ENCODE measurements at places on chromosomes 16 and 17.

- DNase-seq = no peak
These were observed 12.4 kb downstream of the IRF8 start for GRCh38 chr16:85911251-85911930.

GRCh38 chr16:14377326-14377725, 252.7 kb downstream of the PARN start:
- no peak for DNase-seq

DNA sequence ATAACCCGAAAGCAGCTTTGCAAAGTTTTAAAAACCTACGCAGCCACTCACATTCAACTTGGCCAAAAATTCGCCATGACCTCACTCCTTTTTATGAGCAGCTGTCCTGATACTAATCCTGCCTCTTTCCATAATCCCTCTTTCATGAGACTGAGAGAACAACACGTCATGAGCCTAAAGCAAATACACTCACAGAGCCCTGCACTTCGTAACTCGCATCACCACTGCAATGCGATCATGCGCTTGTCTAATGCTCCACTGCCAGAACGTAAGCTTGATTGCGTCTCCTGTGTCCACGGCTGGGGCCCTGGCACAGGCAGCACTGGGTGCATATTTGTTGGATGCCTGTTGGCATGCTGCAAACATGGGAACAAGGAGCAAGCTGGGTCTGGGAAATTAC, 36.2 kb downstream of the CDRT4 start:
- DNase-seq = no peak

DNA sequence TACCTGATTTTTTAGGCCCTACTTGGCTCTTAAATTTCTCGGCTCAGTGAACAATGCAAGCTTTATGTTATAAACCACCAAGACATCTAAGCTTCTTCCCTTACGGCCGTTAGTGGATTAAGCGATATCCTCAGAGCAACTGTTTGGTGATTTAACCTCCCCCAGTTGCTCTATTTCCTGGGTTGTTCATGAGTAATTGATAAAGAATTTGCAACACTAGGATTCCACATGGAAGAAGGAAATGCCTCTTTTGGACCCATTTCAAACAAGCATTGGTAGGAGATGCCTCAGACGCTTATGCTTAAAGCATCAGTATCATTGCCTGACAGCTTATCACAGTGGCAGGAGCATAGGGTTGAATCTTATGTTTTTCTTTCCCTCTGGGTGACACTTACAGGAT, 65.3 kb downstream of the RBFOX1 start:
- DNase-seq = no peak

- DNase-seq = peak; percentile 55
These were observed 946 bp upstream of the TMEM256 start for GRCh38 chr17:7404737-7405349.

DNA sequence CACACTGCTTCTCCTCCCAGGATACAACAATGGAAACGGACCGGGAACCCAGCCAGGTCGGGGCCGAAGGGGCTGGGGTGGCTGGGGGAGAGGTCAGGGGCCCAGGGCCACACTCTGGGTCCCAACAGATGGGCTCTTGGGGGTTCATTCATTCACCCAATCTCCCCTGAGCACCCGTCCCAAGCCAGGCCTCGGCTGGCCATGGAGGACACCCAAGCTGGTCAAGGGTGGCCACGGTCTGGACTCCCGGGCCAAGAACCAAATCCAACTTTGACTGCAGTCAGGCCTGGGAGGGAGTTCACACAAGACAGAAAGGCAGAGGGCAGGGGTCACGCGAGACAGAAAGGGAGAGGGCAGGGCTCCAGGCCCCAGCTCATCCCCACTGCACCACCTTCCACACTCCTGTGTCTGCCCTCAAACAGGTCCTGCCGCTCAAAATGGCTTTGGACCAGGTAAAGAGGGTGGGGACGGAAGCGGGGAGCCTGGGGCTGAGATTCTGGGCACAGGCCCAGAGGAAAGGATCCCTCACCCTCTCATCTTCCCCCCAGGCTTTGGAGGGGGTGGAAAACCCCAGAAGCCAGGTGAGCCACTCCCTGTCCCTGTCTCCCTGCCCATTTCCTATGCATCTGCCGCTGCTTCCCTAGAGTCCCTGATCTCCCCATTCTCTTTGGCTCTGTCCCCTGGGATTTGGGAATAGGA, 12.3 kb upstream of the PKMYT1 start:
- DNase-seq = no peak

GRCh38 chr16:49806446-49806845, 49.5 kb downstream of the ZNF423 start:
- DNase-seq = no peak

GRCh38 chr17:75645889-75646637, 12.8 kb downstream of the SMIM5 start:
- DNase-seq = no peak

Measured in NCI-H510A (cell line).